ENCODE measurements at places on chromosomes 4 and X. TPM values are rescaled to one million over a fixed set of nuclear protein-coding genes. Genes with fewer than 3 reads are reported as not detected.

Gene FREM3
- not detected for total RNA-seq

Gene ARMCX2
- total RNA-seq: not detected

Gene MGARP
- total RNA-seq: 0.69 TPM

Gene AADAT
- 8.7 TPM for total RNA-seq

Gene PAGE5
- total RNA-seq: not detected

Gene ZNF280C
- 2.8 TPM for total RNA-seq

Gene POU3F4
- not detected for total RNA-seq

Gene H2BW2
- not detected for total RNA-seq

Gene PAGE2B
- total RNA-seq: not detected

Gene CAPN6
- total RNA-seq: not detected

Gene ANKRD37
- total RNA-seq: 2.8 TPM

Gene CD38
- 15.9 TPM for total RNA-seq
